ENCODE measurements at places on chromosomes 7 and 10. TPM values are rescaled to one million over a fixed set of nuclear protein-coding genes. Genes with fewer than 3 reads are reported as not detected.
A peak's percentile ranks its signal among the peaks of the same experiment; 100 is the strongest.

WDR37 gene
- 18.4 TPM for polyA plus RNA-seq

IL6 gene
- polyA plus RNA-seq, result 3.7 TPM

C10orf53 gene
- polyA plus RNA-seq, result not detected

OR2A12 gene
- 0.10 TPM for polyA plus RNA-seq

MMRN2 gene
- polyA plus RNA-seq, result 29.9 TPM

RNF133 gene
- 0.34 TPM for polyA plus RNA-seq

SMURF1 gene
- polyA plus RNA-seq, result 17.0 TPM

CHAT gene
- not detected for polyA plus RNA-seq

SH2D4B gene
- 0.21 TPM for polyA plus RNA-seq

PLEKHS1 gene
- 0.23 TPM for polyA plus RNA-seq

ZCWPW1 gene
- 8.8 TPM for polyA plus RNA-seq

MDFIC gene
- 60.6 TPM for polyA plus RNA-seq

DNA sequence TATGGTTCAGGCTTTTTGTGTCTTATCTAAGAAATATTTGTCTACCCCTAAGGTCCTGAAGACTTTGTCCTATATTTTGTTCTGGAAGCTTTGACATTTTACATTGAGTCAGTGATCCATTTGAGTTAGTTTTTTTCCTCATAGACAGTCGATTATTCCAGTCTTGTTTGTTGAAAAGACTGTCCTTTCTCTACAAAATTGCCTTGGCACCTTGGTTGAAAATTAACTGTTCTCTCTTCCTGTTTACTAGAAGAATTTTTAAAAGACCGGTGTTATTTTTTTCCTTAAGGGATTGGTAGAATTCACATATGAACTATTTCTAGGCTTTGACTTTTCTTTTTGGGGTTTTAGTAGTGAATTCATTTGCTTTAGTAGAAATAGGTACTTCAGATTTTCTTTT is 12.0 kb downstream of the PLEKHA1 start:
- DNase-seq, result no peak

- no peak for DNase-seq
Measured at GRCh38 chr10:15430969-15431771, 60.1 kb upstream of the FAM171A1 start.

- DNase-seq, result no peak
Measured at GRCh38 chr7:151010307-151011096, 13.8 kb downstream of the ATG9B start.

GRCh38 chr7:41771717-41772116 is 68.8 kb upstream of the INHBA start:
- no peak for DNase-seq

DNA sequence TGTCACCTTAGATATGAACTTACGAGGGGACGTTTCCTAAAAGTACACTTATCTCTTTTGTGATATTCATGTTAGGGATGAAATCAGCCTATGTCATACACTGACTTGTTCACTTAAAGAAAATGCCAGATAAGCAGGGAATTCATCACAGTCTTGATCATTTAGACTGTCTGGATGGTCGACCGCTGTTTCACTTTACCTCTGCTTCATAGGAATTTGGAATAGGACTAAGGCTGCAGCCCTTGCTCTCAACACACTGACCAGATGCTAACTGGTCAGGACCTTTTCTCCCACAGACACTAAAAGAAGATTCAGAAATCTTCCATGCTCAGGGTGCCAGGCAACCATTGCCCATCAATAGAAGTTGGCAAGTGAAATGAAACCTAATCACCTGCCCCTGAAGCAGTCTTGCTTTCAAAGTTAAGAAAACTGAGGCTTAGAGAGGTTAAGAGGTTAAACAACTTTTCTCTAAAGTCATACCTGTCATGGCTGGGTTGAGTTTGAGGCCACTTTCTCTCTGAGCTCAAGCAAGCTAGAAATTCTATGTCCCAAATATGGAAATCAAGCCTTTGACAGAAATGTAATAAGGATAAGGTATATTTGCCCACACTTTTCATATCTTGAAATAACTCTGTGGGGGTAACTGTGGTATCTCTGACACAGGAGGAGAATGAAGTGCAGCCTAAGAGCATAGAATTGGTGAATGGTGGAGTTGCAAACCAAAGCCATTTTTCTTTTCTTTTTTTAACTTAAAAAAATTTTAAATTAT is 77.1 kb downstream of the MAP3K8 start:
- no peak for DNase-seq

GRCh38 chr10:11284291-11285085 is 266.8 kb downstream of the CELF2 start:
- no peak for DNase-seq

- peak; percentile 51 for DNase-seq
Measured at GRCh38 chr7:114086914-114087652, 168.3 kb upstream of the PPP1R3A start.

- peak; percentile 80 for DNase-seq
Measured at GRCh38 chr7:5419539-5420066, 4.0 kb downstream of the TNRC18 start.

DNA sequence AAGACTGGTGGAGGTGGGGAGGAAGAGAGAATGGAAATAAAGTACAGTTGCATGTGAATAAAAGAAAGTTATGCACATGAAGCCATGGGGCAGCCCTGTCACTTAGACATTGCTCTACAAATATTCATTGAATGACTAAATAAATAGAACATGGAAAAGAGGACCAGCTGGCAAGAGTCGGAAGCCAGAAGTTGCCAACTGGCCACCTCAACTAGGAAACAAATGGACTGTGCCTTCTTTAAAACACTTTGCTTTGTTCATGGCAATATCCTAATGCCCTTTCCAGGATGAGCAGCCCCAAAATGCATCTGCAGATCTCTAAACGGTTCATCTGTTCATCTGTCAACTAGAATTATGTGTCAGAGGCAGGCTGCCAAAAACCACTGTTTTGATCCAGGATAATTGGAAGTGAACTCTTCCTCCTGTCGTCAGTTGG is 157.3 kb downstream of the NOC3L start:
- peak; percentile 53 for DNase-seq

- no peak for DNase-seq
Measured at GRCh38 chr7:139916717-139917395, 87.8 kb downstream of the TBXAS1 start.

GRCh38 chr7:16985621-16986020 is 103.8 kb upstream of the AGR3 start:
- DNase-seq, result no peak

GRCh38 chr7:156147756-156148504 is 335.7 kb upstream of the SHH start:
- no peak for DNase-seq

DNA sequence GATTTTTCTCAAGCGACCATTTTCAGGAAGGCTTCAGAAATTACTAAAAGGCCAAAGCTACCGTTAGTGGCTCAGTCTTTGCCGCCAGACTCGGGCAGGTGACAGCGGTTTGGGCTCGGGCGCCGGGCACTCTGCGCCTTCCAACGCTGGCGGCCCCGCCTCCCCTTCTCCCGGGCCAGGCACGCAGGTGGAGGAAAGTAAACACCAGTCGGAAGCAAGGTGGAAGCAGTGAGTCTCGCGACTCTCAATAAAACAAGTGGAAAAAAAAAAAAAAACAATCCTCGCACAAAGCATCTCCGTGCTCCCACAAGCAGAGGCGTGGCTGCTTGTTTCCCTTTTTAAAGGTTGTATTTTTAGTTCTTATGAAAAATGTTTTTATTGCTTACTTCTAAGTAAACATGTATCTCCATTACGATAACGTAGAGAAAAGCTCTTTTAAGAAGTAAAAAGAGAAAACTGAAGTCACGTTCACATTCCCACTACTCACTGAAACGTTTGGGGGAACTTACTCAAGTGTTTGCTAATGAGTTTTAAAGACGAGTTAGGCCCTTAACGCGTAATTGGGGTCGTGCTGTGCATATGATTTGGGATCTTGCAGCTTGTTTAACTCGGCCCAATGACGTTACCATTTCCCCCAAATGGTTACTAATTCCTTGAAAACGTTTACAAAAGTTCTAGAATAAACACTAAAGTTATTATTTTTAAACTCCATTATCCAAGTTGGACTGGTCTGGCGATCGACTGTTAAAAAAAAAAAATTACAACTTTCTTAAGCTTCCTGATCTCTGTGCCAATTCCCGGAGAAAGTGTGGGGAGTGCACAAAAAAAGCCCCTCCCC is 864 bp downstream of the CDCA7L start:
- DNase-seq, result peak; percentile 92

- DNase-seq, result no peak
Measured at GRCh38 chr7:131578602-131579001, 22.2 kb upstream of the PODXL start.

DNA sequence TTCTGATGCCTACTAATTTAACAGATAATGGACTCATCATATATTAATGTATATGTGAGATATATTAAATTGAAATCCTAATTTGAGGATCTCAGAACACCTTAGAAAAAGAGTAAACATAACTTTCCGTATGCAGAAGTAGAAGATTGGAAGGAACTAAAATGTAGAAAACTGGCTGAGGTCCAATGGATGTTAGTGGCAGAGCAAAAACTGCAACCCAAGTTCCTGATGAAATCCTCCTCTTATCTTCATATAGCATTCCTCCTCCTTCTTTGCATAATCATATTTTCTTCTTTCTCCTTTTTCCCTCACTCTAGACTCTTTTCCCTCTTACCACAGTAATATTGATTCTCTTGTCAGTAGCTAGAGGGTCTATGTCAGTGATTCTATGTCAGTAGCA is 6.0 kb downstream of the INA start:
- no peak for DNase-seq

DNA sequence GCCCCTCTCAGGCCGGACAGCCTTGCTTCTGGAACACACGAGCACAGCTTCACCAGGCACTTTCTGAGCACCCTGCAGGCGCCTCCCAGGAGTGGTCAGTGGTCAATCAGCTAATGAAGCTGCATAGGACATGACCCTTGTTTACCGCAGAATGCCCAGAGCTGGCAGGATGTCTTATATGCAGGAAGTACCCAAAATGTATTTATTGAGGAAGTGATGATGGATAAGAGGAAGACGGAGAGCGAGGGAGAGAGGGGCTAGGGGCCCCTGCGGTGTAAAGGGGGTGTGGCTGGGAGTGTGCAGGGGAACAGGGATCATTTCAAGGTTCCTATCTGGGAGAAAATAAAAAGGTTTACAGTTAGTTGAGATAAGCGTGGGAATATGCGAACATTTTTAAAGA is 3.3 kb downstream of the CYP2E1 start:
- DNase-seq, result no peak

DNA sequence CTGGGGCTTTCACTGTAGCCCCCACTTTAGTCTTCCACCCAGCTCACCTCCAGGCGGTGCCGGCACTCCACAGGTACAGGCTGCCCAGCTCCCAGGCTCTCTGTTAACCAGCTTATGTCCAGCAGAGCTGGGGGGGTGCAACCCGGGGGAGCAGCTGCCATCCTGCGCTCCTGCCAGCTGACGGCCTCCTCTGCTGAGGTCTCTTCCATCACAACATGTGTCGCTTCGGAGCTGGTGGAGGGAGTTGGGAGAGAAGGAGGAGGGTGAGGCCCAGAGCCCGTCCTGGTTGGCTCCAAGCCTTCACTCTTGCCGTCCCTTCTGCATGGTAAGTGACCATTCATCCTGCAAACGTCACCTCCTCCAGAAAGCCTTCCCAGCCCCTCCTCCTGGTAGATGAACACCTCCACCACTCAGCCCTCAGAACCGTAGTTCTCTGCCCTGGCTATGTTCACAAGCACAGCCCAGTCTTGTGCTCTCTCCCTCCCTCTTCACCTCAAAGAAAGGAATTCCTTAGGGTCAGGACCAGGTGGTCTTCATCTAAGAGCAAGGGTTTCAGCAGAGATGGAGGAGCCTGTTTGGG is 1.6 kb downstream of the POLM start:
- DNase-seq, result no peak

DNA sequence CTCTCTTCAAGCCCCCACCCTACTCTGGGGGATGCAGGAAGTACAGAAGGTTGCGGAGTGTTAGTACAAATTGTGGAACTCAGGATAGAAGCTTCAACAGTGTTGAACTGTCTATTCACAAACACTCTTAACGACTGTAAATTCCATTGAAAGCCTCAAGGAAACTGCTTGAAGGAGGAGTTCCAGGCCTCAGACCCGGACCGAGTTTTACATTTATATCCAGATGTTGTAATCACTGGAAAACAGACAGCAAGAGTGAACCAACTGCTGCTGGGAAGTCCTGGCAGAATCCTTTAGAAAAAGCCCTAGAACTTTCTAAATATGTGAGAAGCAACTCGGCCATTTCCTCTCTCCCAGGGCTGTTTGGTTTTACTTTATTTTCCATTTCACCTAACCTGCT is 84.1 kb upstream of the LRRC18 start:
- DNase-seq, result no peak

- no peak for DNase-seq
Measured at GRCh38 chr10:47239211-47239610, 60.8 kb upstream of the GDF10 start.

DNA sequence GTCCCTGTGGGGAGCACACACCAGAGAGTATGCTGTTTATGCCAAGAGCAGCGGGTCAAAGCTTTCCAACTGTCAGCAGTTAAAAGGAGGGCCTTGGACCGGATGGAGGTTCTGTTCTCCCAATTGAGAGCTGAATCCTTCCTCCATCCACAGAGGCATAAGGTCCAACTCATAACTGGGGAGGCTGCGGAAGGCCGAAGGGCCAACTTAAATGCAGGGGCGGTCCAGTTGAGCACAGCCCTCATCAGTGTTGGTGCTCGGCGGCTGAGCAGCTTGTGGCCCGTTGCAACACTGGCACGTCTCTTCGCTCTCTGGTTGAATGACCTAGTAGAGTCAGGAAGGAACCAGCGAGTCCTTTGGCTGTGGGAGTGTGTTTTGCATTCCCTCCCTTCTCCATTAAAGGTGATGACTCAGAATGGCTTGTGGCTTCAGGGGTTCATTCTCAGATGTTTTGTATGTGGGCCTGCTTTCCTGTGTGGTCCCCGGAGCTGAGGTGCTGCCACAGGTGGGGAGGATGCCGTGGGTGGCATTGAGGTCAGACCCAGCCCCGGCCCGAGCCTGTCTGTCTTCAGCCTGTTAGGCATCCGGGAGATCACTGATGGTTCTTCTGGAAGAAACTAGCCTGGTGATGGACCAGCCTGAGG is 44.8 kb upstream of the DMBT1 start:
- DNase-seq, result no peak

- no peak for DNase-seq
Measured at GRCh38 chr7:66739477-66739876, 1.1 kb upstream of the RABGEF1 start.

DNA sequence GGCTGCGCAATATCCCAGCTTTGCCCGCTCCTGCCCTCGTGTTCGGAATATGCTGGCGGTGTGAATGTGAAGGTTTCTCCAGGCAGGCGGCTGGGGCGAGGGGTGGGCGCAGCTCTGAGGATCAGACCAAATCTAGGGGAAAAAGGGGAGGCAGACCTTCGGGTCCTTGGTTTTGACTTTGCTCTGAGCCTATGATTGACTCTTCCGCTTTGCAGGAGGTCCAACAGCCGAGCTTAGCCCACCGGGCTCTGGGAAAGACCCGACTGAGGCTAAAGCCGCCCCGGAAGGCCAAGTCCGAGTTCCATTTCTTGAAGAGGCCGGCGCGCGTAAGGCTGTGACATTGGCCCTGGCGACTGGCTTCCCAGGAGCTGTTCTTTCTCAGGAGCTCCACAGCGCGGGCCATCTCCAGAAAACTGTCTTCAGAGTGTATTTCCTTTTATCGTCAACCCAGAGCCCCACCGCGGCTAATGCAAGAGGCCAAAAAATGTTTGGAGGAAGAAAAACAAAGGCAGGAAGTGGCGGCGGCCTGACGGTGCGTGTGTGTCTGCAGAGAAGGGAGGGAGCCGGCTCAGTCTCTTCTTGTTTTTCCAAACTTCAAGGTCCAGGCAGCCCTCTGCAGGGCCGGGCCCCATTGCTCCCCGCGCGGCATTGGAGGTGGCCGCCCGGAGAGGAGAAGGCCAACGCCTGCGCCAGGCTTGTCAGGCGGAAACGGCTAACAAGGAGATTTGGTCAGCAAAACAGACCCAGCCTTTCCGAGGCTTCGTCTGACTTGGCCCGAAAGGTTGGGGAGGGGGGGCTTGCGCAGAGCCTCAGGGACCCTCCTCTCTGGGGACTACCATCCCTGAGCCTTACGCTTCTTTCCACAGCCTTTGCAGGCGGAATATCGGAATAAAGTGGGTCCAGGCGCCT is 3.6 kb upstream of the HOXA11 start:
- DNase-seq, result no peak
